8988T (cell line): ENCODE measurements at places on chromosomes 7 and 10.

GRCh38 chr10:75924309-75924902 is 493.0 kb downstream of the LRMDA start:
- no peak for DNase-seq

- no peak for DNase-seq
Measured at GRCh38 chr7:12358694-12359093, 45.0 kb downstream of the VWDE start.

DNA sequence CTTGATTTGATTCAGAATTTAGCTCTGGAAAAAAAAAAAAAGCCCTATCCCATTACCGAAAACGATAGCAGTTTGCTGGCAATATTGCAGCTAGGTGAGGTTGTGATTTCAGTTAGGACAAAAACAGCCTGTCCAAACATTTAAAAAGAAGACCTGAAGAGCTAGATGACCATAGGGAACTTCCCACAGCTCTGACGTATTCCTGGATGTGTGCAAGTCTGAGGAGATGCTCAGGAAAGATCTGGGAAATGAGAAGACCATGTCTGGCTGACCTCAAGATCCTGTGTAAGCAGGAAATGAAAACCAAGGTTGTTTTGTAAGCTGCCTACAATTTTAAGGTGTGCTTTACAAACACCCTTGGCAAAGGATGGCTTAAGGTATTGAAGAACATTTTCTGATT is 88.7 kb downstream of the RAMP3 start:
- DNase-seq = no peak

DNA sequence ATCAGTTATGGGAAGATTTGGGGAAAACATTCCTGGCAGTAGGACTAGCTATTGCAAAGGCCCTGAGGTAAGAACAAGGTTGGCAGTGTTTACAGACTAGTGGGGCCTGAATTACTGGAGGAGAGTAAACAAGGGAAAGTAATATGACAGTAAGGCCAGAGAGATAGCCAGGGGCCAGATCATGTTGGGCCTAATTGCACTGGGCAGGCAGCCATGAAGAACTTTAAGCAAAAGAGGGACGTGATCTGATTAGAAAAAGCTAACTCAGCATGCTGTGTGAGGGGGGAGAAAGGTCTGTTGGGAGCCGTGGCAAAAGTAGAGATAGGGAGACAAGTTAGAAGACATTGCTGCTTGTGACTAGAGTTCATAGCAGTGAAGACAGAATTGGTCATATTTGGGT is 9.2 kb downstream of the NUP42 start:
- no peak for DNase-seq

DNA sequence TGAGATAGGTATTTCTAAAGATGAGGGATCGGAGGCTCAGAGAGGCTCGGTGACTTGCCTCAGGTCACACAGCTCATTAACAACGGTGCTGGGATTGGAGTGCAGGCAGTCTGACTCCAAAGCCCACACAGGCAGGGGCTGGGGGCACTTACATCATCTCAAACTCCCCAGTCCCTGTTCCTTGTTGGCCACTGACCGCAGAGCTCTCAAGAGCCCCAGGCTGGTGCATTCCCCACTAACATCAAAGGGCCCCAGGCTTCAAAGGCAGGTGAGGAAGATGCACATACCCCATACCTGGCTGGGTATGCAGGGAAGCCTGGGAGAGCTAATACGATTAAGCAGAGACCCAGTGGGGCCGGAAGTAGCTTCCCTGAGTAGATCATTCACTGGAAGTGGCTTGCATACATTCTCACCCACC is 13.7 kb upstream of the NODAL start:
- no peak for DNase-seq

GRCh38 chr10:46298477-46299285 is 11.9 kb downstream of the ANTXRL start:
- no peak for DNase-seq

- no peak for DNase-seq
Measured at GRCh38 chr7:139634087-139634486, 110.6 kb downstream of the CLEC2L start.

DNA sequence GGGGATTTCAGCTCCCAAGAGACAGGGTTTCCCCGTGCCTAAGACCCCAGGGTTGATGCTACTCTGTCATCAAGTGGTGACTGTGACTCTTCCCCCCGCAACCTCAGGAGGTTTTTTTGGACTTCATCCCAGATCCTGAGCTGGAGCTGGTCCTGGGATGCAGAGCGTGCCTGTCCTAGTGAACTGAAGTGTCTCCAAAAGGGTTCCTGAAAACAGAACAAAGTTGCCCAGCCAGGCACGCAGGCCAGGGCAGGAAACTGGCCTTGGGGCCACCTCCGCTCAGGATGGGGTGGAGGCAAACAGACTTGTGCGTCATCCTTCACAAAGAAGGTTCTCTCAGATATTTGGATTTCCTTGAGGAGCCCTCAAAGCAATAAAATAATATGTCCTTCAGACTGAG is 118.9 kb downstream of the ITIH5 start:
- no peak for DNase-seq

- no peak for DNase-seq
Measured at GRCh38 chr10:48526011-48526821, 78.7 kb downstream of the ARHGAP22 start.

DNA sequence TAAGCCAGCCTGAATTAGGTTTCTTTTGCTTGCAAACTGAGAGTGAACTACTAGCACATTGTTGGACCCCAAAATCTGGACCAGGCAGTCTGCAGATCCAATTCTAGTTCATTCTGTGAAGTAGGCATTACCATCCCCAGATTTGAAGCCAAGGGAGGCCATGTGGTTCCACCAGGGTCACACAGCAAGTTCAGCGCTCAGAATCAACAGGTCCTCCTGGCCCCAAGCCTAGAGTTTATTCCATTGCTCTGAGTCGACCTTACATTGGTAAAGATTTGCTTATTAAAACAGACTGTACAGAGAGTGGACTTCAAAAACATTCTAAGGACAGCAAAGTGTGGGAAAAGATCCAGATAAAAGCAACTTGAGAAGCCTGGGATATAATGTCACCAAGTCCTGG is 50.9 kb downstream of the AFAP1L2 start:
- DNase-seq = no peak
